Activated CD8-positive, alpha-beta memory T cell treated with anti-CD3 and anti-CD28 coated beads for 1 hour (primary cell): ENCODE measurements at places on chromosomes 6 and 20.

GRCh38 chr6:154071711-154072110 lies 32.7 kb downstream of the OPRM1 start:
- no peak for DNase-seq

DNA sequence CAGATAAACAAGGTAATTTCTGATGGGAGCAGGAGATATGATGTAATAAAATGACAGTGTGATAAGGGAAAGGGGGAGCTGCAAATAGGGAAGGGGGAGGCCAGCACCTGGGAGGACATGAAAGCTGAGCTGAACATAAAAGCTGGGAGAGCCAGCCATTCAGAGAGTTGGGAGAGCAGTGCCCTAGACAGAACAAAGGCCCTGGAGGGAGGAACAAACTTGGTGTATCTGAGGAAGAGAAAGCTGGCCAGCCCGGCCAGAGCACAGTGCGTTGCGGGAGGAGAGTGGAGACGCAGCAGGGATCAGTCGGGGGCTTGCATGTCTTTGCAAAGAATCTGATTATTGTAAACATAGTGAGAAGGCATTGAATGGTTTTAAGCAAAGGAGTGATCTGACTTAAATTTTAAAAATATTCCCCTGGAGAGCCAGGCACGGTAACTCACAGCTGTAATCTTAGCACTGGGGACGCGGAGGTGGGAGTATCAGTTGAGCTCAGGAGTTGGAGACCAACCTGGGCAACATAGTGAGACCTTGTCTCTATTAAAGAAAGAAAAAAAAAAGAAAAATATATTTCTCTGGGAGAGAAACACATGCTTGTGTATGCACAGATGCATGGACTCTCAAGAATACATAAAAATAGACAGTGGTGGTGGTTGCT lies 318.2 kb downstream of the ZFAND3 start:
- DNase-seq: no peak

- DNase-seq: peak; percentile 86
These were observed at the start of the genes MROH8 and RPN2 for GRCh38 chr20:37178839-37179682. MROH8 (minus strand) TSS chr20:37179548. RPN2 (plus strand) TSS chr20:37179330; CDS start chr20:37179357, 27 bp downstream.

DNA sequence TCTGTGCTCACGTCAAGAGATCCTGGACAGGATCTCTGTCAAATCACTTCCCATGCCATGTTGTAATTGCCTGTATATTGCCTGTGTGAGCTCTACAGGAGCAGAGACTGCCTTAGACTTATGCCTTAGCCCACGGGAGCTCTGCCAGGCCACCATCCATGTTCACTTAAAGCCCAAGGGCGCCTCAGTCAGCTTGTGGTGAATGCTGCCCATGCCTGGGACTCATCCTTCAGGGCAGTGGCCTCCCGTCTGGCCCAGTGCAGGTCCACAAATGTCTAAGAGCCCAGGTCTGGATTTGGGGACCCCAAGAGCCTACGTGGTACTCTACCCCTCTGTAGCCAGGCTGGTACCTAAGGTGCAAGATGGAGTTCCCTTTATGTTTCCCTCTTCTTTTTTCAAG lies 22.4 kb upstream of the BPIFA2 start:
- no peak for DNase-seq

- DNase-seq: no peak
These were observed 328.9 kb downstream of the FARS2 start for GRCh38 chr6:5590187-5590586.
